Astrocyte of the cerebellum (primary cell): ENCODE measurements at places on chromosomes 2 and 18.

DNA sequence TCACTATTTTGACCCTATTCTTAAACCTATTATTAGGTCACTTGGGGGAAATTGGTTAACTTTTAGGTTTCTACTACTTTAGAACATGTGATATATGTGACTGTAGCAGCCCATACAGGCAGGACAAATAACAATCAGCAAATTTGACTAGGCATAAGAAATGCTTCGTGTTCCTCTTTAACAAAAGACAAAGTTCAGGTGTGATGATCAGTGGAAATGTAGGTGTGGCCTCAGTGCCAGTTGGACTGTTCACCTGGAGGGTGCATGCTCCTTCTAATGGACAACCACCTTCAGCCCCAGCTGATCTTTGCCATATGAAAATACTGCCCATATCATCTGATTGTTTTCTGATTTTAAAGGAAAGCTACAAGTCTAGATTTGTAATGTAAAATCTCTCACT, 6.4 kb downstream of the PDK1 start:
- no peak for DNase-seq

GRCh38 chr2:25161055-25161781, 7.2 kb downstream of the POMC start:
- no peak for DNase-seq

GRCh38 chr2:216500572-216500971, 1.9 kb downstream of the RPL37A start:
- no peak for DNase-seq

DNA sequence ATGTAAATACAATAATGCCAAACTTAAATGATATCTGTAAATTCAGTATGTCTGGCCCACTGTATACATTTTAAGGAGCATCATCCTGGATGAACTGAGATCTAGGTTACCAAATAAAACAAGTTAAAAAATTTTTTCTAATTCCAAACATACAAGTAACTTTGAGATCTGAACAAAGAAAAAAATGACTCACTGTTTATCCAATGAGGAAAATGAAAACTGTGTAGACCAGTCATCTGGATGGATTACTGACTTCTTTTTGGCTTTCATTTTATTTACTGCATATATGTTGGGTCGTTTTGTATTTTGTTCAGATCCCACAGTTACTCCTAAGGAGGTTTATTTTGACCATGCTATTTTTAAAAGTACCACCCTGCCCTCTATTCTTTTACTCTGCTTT, 189.8 kb downstream of the RBM43 start:
- no peak for DNase-seq

- no peak for DNase-seq
These were observed 16.2 kb downstream of the SS18 start for GRCh38 chr18:26074246-26074645.

- no peak for DNase-seq
These were observed 992 bp downstream of the TSHZ1 start for GRCh38 chr18:75211626-75211952.

DNA sequence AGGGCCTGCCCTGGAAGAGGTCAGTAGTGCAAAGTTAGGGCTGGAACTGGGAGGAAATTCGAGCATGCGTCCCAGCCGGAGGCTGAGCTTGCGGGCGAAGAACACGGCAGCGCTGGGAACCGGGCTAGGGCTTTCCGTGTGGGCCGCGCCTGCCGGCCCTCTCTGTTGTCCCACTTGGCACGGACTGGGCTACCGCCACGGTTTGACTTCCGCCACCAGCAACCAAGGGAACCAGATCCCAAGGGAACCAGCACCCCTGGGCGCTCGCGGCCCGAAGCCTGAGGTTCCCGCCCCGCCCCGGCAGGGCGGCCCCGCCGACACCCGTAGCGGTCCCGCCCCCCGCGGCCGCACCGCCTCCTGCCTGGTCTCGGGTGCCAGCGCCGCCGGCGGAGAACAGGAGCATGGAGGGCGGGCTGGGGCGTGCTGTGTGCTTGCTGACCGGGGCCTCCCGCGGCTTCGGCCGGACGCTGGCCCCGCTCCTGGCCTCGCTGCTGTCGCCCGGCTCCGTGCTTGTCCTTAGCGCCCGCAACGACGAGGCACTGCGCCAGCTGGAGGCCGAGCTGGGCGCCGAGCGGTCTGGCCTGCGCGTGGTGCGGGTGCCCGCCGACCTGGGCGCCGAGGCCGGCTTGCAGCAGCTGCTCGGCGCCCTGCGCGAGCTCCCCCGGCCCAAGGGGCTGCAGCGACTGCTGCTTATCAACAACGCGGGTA, at the start of gene SPR:
SPR (plus strand) TSS at position 377 of the 708 bp plus-strand sequence; CDS start at position 402, 25 bp downstream.
- DNase-seq: no peak

- no peak for DNase-seq
These were observed 1.0 kb upstream of the PPP4R3B start for GRCh38 chr2:55618275-55619055.

DNA sequence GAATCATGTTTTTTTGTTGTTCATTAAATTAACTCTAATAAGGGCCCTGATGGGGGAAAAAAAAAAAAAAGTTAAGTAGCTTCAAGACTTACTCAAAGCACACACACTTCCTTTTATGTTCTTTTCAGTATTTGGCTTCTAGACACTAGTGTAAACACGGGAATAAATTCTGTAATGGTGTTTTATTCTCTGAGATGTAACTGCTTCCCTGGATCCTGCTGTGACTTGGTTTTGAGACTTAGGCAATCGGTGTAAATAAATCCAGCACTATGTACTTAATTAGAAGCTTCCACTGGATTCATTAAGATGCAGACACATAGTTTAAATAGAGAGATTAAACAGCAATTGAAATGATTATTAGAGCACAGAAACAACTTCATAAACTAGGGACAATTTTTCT, 26.1 kb upstream of the AP1S3 start:
- no peak for DNase-seq

- no peak for DNase-seq
These were observed 321.1 kb downstream of the PIK3C3 start for GRCh38 chr18:42275949-42276730.

- DNase-seq: peak; percentile 6
These were observed 145.1 kb upstream of the PID1 start for GRCh38 chr2:229416116-229416694.

DNA sequence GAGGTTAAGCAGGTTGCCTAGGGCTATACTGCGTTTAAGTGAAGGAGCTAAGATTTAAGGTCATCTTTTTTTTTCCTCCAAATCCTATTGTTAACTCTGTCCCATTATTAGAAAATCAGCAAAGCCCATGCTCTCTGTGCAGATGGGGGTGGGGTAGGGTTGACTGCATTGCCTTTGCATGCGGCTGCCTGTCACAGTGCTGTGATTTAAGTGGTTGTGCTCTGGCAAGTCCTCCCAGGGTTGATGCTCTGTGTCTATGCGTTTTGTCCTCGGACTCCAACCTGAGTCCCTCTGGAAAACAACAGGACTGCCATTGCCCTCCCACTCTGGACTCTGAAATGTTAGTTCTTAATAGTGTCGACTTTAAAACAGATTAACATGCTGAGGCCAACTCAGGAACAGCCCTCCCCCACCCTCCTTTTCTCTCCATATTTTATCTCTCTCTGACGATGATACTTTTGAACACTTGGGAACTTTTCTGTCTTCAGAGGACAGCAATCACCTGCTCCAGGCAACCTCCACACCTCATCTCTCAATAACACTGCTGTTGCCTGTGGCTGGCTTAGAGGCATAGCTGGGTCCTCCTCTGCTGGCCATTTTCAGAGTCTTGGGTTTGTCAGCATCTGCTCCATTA, 5.8 kb downstream of the FHOD3 start:
- no peak for DNase-seq

DNA sequence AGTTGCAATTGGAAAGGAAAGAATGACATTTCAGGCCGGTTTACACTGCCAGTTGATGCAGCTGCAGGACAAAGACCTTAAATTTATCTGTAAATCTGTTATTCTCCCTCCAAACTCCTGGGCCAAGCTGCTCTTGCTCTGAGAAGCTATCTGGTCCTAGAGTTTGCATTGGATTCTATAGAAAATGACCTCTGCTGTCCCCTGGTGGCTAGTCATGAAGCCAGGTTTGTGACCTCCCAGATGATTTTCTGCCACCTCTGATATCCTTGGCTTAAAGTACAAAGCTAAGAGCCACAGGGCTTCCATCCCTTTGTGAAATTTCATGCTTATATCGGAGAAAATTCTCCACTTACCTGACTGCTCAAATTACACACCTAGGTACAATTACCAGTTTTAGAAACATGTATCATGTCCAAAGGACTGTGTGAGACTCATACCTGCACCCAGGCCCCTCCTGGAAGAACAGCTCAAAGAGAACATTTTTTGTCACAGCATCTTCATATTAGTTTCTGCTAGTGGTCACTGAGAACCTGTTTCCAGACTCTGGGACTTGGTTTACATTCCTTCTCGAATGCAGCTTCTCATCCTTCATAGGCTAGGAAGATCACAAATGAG, 28.9 kb upstream of the IER3IP1 start:
- no peak for DNase-seq

DNA sequence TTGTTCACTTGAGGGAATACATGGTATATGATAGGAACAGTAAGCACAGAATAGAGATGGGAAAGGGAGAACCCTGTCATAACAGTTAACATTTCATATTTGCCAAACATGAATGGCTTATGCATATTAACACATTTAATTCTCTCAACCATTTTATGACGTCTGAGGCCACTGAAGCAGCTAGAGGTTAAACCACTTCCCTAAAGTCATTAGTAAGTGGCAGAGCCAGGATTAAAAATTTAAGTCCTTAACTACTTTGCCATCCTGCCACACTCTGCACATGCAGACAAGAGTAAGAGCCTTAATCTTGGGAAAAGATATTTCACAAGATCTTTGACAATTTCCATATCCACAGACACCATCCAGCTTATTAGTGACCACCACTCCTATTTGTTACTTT, 2.1 kb downstream of the LIPT1 start:
- DNase-seq: no peak

- no peak for DNase-seq
These were observed 5.6 kb downstream of the ATP5MC3 start for GRCh38 chr2:175175896-175176295.

GRCh38 chr2:73952499-73953446, 26.1 kb downstream of the DGUOK start:
- DNase-seq: no peak

DNA sequence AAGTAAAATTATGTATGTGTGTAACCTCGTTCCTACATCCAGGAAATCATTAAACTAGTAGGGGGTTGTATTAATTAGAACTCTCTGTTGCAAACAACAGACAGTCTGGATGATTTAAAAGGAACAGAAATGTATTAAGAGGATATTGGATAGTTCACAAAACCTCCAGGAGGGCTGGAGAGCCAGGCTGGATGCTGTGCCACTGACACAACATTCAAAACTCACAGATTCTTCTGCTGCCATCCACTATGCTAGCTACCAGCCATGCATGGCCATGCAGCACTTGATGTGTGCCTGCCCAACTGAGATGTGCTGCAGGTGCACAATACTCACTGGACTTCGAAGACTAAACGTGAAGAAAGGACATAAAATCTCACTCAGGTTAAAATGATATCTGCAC, 48.2 kb upstream of the SH3RF3 start:
- DNase-seq: no peak

DNA sequence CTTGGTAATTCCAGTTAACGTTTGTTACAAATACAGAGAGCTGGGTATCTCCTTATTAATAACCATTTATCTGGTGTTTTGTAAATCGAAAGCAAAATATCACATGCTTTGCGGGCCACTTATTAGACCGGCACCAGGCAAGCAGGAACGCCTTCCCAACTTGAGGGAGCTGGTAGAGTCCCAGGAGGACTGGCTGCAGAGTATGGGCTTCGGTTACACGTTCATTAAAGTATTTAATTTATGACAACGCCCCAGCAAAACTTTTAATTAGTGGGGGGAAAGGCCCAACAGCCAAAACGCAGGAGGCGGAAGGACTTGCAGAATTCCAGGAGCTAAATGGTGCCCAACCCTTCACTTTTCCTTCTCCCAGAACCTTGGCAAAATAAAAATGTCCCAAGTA, 3.7 kb downstream of the SMAD7 start:
- no peak for DNase-seq

DNA sequence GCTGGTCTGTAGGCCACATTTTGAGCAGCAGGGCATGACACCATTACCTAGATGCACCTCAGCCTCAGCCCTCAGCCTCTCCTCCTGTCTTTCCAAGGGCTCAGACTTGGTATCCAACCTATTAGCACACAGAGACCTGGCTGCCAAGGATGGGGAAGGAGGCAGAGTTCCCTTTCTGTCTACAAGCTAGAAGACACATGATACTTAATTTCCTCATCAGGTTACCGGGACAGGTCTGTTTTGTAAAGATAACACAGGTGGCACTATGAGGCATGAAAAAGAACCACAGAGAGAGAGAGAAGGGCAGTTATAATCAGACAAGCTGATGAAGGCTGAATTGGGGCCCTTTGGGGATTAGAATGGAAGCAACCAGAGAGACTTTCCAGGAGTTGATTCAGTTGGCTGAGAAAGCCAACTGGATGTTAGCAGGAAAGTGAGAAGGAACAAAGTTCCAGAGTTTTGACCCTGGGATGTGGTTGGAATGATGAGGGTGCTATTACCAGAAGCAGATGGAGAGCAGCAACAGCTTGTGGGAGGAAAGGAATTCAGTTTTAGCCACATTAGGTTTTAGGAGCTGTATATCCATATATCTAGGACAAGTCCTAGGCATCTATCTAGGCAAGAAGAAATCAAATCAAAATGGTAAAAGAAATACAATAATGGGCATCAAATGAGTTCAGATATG, 46.0 kb upstream of the RMND5A start:
- DNase-seq: no peak

- no peak for DNase-seq
These were observed 200.5 kb upstream of the GULP1 start for GRCh38 chr2:188091220-188091619.

DNA sequence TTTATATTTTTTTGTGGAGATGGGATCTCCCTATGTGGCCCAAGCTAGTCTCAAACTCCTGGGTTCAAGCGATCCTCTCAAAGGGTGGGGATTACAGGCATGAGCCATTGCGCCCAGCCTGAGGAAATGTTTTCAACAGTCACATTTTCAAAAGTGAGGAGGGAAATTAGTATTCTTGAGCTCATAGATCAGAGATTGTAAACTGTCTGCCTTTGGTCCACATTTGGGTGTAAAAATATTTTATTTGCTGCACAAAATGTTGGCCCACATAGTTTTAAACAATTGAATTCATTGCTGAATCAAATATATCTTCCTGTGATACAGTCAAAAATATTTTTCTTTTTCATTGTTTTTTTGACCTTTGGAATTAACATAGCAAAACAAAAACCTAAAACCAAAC, 48.6 kb downstream of the NOP58 start:
- no peak for DNase-seq

GRCh38 chr18:49162226-49162864, 211.6 kb upstream of the SMAD7 start:
- DNase-seq: no peak

GRCh38 chr2:222709191-222709891, 37.9 kb downstream of the MOGAT1 start:
- peak; percentile 94 for DNase-seq

GRCh38 chr2:218146056-218146455, 20.2 kb downstream of the CXCR2 start:
- no peak for DNase-seq

- DNase-seq: no peak
These were observed 27.6 kb downstream of the SLC1A4 start for GRCh38 chr2:65016789-65017188.

- no peak for DNase-seq
These were observed 18.6 kb upstream of the SKA1 start for GRCh38 chr18:50356036-50356945.
